ENCODE measurements at places on chromosomes 4 and X. TPM values are rescaled to one million over a fixed set of nuclear protein-coding genes. Genes with fewer than 3 reads are reported as not detected.

DMRTC1 gene
- not detected for total RNA-seq

DNA sequence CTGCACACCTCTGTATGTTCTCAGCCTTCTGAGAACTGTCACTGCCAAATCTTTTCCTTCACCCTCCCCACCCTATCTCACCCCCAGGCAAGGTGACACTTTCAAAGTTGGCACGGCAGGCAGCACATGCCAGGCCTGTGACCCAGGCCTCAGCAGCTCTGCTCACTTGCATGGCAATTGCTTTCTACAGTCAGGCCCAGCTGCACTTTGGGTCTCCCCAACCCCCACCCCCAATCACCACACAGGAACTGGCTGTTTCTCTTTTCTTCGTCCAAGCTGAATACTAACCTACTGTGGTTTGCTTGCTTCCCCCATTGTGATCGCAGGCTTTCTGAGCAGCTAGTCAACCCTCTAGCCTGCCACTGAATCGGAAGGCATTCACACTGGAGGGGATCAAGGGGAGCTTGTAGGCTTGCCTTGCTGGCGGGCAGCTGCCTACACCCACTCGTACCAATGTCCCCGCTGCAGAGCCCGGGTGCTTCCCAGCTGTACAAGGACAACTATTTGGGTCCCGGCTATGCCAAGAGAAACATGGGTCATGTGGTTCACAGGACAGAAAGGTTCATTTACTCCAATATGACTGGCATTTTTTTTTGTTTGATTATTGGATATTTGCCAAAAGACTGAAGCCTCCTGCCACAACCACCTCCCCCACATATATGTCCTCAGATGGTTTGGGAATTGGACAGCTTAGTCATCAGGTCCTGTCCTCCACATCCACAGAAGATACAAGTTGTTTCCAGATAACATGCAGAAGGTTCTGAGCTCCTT is 28.1 kb downstream of the SLC25A43 start:
- no peaks in the 10 kb centered on the region for H3K36me3 ChIP-seq
- DNase-seq, result peak; percentile 36
- peak overlapping the region; percentile 87 for H3K27ac ChIP-seq
- H3K4me3 ChIP-seq, result peak overlapping the region; percentile 28

DNA sequence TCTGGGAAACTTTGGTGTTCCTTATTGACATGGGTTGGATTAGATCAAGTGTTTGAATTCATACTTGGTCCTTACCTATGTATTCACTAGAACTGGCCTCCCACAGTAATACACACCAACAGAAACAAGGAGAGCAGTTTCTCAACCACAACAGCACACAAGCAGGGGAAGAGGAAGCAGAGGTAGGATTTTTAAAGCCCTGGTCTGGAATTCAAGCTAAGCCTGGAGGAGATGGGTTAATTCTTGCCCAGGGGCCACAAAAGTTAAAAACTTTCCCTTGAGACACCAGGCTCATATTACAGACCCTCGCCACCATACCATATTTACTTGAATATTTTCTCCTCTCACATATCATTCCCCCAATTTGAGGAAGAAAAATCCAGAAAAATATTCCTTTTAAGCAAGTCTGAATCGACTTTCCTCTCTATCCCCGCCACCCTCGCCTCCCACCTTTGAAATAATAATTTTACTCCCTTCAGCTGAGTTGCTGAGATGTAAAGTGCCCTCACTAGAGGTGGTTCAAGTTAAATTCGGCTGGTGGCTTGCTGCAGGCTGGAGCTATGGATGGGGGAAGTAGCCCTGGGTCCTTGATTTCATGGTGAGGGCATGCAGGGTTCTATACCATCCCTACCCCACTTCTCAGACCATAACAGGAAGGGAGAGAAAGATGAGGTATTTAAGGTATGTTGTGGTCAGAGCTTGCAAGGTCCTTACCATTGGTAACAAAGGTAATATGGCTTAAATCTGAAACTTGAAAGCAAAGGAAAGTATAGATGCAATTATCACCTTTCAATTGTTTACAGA is 440.2 kb downstream of the INPP4B start:
- H3K27me3 ChIP-seq, result no peaks in the 10 kb centered on the region
- H3K4me3 ChIP-seq, result peak overlapping the region; percentile 92
- no peak for DNase-seq

- peaks cover 14% of the 10 kb centered on the region for H3K27me3 ChIP-seq
- no peak for DNase-seq
- no peak overlapping the region for H3K4me3 ChIP-seq
- H3K4me1 ChIP-seq, result peaks cover 48% of the 10 kb centered on the region
- H3K27ac ChIP-seq, result no peak overlapping the region
Observed at GRCh38 chr4:38504396-38504715, 159.6 kb upstream of the KLF3 start.

- peaks cover 52% of the 10 kb centered on the region for H3K4me1 ChIP-seq
- peak overlapping the region; percentile 79 for H3K4me3 ChIP-seq
- peak; percentile 37 for DNase-seq
- H3K36me3 ChIP-seq, result no peaks in the 10 kb centered on the region
- H3K27ac ChIP-seq, result peak overlapping the region; percentile 91
- no peaks in the 10 kb centered on the region for H3K27me3 ChIP-seq
Observed at GRCh38 chr4:70734971-70735370, 13.2 kb downstream of the RUFY3 start.

DNA sequence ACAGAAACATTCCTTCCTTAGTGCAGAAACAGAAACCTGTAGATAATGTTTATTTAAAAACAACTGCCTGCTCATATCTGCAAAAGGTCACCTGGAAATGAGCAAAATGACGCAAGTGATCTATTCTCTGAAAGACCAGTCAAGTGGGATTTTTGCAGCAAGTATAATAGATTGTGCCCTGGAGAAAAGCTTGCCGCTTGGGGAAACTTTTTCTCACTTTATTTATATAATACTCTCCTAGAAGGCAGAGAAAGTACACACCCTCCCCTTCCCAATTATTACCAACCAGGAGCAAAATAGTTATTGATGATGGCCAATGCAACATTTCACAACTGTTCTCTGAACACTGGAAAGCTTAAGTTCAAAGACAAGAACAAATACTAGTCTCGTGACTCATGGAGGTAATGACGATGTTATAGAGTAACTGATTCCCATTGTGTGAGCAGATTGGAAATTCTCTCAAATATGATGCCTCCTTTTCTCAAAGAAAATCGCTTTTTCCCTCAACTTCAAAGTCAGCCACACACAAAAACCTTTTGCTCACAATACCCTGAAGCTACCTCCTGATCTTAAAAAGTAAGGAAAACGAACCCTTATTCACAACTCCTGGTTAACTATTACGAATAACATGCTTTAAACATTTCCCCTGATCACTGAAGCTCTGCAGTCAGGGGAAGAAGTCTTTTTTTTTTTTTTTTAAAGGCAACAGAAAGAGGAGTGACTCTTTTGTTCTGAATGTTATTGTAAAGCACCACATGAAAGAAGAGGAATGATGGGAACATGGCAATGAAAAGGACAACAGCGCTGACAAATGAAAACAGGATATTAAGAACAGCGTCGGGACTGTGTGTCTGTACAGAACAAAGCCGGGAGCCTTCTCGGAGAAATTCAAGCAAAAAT is 41.0 kb downstream of the MID1 start:
- H3K27me3 ChIP-seq, result no peaks in the 10 kb centered on the region
- no peak for DNase-seq
- no peak overlapping the region for H3K27ac ChIP-seq
- H3K4me1 ChIP-seq, result no peaks in the 10 kb centered on the region

DNA sequence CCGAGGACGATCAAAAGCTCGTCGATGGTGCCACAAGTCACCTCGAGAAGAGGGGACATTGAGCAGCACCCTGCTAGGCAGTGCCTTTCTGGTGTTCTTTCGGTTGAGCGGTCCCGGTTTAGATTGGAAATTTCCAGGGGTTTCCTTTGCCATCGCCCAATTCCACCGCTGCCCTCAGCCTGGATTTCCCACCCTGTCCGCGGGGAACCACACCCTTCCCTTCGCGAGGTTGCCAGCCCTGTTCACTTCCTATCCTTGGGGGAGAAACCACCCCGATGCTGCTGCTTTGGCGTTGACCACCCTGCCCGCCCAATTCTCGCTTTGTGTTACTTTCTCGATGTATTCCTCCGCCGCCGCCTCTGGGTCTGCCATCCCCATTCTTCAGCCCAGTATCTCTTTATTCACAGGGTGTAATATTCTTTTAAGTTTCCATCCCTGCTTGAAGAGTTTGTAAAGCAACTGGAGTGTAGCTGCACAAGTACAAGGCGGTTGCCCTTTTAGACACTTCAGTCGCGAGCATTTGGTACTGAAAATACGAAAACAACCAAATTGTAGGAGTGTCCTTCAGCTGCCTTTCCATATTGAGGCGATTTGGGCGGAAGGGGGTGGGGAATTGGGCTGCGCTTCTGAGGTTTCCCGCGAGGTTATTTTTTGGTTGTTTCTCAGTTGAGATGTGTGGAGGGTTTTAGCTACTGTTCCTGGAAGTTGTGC is 1.1 kb downstream of the OGT start:
- no peaks in the 10 kb centered on the region for H3K27me3 ChIP-seq
- peak overlapping the region; percentile 98 for H3K27ac ChIP-seq

CTAG1B gene
- total RNA-seq, result not detected

GRCh38 chr4:140947506-140947905 is 185.8 kb downstream of the RNF150 start:
- no peaks in the 10 kb centered on the region for H3K36me3 ChIP-seq
- H3K4me1 ChIP-seq, result no peaks in the 10 kb centered on the region
- no peak for DNase-seq
- no peaks in the 10 kb centered on the region for H3K27me3 ChIP-seq
- no peak overlapping the region for H3K27ac ChIP-seq
- no peak overlapping the region for H3K4me3 ChIP-seq

GRCh38 chrX:44945736-44946135 is 72.7 kb downstream of the KDM6A start:
- peaks cover 4% of the 10 kb centered on the region for H3K4me1 ChIP-seq
- H3K4me3 ChIP-seq, result no peak overlapping the region
- H3K36me3 ChIP-seq, result peaks cover 21% of the 10 kb centered on the region
- DNase-seq, result no peak

VCX3A gene
- total RNA-seq, result not detected

DNA sequence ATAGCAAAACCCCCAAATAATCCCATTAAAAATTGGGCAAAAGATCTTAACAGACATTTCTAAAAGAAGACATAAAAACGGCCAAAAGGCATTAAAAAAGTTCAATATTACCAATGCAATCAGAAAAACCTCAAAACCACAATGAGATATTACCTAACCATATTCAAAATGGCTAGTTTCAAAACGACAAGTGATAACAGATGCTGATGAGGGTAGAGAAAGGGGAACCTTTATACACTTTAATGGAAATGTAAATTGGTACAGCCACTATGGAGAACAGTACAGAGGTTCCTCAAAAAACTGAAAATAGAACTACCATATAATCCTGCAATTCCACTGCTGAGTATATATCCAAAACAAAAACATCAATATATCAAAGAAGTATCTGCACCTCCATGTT is 6.2 kb downstream of the AADAT start:
- peaks cover 24% of the 10 kb centered on the region for H3K27me3 ChIP-seq
- H3K4me3 ChIP-seq, result no peak overlapping the region
- H3K36me3 ChIP-seq, result no peaks in the 10 kb centered on the region
- DNase-seq, result no peak
- no peak overlapping the region for H3K27ac ChIP-seq

GRCh38 chrX:37746951-37747350 is 32.9 kb upstream of the CYBB start:
- H3K4me3 ChIP-seq, result no peak overlapping the region
- peaks cover 2% of the 10 kb centered on the region for H3K27me3 ChIP-seq
- no peak overlapping the region for H3K27ac ChIP-seq

DNA sequence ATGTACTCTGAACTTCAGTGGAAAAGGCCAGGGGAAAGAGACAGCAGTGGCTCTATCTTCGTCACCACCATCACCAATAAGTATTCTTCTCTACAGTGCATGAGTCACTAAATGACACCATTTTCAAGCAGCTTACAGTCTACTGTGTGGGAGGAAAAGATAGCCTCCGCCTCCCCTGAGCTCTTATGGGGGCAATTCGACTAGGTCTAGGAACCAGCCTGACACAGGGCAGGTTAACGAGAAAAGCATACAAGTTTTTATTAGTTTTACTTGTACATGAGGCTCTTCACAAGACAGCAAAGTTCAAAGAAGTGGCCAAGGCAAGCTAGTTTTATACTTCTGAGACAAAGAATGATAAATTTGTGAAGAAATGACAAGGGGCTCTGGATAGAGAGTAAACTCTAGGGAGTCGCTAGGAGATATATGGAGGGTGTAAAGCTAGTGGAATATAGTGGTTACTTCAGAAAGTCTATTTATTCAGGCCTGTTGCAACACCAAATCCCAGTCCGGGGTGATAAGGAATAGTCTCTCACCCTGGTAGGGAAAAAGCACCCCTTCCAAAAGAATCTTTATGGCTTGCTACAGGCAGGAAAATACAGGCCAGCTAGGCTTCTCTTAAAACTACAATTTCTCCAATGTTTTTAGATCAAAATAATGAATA is 49.7 kb downstream of the SCD5 start:
- H3K4me3 ChIP-seq, result no peak overlapping the region
- no peaks in the 10 kb centered on the region for H3K4me1 ChIP-seq
- H3K27ac ChIP-seq, result no peak overlapping the region
- peaks cover 19% of the 10 kb centered on the region for H3K27me3 ChIP-seq
- DNase-seq, result no peak
- no peaks in the 10 kb centered on the region for H3K36me3 ChIP-seq

CORIN gene
- total RNA-seq, result not detected

- H3K36me3 ChIP-seq, result peaks cover 15% of the 10 kb centered on the region
- H3K4me3 ChIP-seq, result no peak overlapping the region
- no peak for DNase-seq
- no peaks in the 10 kb centered on the region for H3K27me3 ChIP-seq
- no peaks in the 10 kb centered on the region for H3K4me1 ChIP-seq
- no peak overlapping the region for H3K27ac ChIP-seq
Observed at GRCh38 chr4:8461086-8461485, 20.5 kb downstream of the TRMT44 start.

DNA sequence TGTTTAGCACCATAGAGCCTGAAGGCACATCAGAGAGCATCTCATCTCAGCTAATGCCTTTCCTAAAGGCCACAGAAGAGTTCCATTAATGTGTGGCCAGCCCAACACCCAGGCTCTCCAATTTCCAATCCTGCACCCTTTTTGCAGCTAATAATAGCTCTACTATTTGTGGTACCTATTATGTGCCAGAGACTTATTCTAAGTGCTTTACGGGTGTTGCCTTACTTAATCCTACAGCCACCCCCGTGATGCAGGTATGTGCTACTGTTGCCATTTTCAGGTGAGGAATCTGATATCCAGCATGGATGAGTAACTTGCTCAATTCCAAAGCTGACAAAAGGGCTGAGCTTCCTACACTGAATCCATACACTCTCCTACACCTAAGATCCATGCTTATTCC is 217.6 kb upstream of the GALNT7 start:
- no peaks in the 10 kb centered on the region for H3K4me1 ChIP-seq
- no peak for DNase-seq
- H3K36me3 ChIP-seq, result no peaks in the 10 kb centered on the region
- no peak overlapping the region for H3K27ac ChIP-seq
- no peaks in the 10 kb centered on the region for H3K27me3 ChIP-seq

VEGFD gene
- total RNA-seq, result not detected

F8A2 gene
- not detected for total RNA-seq

GRCh38 chrX:18871161-18871890 is 112.6 kb downstream of the PHKA2 start:
- no peak for DNase-seq
- H3K4me1 ChIP-seq, result no peaks in the 10 kb centered on the region
- H3K27ac ChIP-seq, result no peak overlapping the region

GRCh38 chrX:5681159-5681558 is 547.5 kb downstream of the NLGN4X start:
- H3K36me3 ChIP-seq, result no peaks in the 10 kb centered on the region
- no peaks in the 10 kb centered on the region for H3K4me1 ChIP-seq
- no peak overlapping the region for H3K27ac ChIP-seq
- DNase-seq, result no peak

- DNase-seq, result no peak
- H3K27me3 ChIP-seq, result peaks cover 14% of the 10 kb centered on the region
- H3K4me3 ChIP-seq, result no peak overlapping the region
- H3K36me3 ChIP-seq, result no peaks in the 10 kb centered on the region
Observed at GRCh38 chr4:107885865-107886264, 45.5 kb upstream of the CYP2U1 start.

MAGEA3 gene
- not detected for total RNA-seq
